ENCODE measurements at places on chromosomes 2 and 18.

- no peak for DNase-seq
Measured at GRCh38 chr18:66575263-66575662, 28.6 kb downstream of the CDH19 start.

DNA sequence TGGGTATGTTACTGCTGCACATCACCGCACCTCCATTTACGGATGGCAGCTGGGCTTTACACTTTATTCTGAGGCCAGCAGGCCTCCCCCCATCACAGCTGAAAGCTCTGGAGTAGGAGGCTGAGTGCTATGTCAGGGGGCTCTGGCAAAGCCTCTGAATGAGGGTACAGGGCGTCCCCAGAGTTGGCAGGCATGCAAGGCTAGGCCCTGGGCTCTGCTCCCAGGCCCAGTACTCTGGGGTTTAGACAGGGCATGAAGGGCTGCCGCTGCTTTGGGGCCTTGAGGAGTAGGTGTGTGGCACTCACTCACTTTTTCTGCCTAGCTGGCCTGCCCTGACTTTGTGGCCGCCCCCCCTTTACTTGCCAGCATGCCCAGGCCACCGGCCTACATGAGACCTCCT is 90.8 kb downstream of the WDSUB1 start:
- no peak for DNase-seq

DNA sequence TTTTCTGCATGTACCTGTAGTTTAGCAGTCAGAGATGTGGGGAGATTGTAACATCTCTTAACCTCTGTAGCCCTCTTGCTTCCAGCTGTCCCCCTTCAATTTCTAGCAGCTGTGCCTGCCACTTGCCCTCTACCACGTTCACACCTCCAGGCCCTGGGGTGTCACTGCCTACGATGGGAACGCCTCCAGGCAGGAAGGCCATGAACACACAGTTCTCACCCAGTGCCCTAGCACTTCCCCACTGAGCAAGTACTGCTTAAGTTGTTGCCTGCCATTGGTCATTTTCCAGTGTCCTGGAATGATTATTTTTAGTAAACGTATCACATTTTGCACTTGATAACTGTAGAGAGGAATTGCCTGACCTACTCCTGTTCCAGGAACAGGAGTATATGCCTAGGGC is 77.1 kb upstream of the B3GNT7 start:
- no peak for DNase-seq

DNA sequence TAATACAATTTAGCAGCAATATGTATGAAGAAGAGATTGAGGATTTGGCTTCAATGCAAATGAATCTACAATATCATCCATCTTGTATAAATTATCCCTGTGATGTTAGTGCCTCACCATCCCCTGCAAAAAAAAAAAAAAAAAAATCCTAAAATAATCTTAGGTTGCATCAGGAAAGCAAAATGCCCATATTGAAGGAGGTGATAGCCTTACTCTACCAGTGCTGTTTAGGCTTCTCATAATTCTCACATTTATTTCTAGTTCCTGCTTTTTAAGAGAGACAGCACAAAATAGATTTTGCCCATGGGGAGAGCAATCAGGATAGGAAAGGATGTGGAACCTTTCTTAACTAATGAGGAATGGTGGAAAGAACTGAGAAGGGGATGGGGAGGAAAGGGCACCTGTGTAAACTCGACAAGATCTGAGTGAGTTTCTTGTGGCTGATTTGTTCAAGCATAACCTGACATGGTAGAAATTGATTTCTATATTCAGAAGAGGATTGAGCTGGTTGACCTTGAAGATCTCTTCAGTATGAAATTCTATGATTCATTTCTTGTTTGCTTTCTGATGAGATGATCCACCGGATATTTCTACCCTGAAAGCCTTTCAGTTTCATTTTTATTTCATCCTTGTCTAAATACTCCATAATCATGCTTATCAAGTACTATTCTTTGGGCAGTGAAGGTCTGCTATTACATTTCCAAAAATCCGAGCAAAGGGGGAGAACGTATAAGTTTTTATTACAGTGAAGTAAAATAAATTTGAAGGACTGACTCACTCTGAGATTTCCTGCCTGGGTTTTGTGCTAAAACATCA is 391.2 kb downstream of the PTPRM start:
- DNase-seq = no peak

DNA sequence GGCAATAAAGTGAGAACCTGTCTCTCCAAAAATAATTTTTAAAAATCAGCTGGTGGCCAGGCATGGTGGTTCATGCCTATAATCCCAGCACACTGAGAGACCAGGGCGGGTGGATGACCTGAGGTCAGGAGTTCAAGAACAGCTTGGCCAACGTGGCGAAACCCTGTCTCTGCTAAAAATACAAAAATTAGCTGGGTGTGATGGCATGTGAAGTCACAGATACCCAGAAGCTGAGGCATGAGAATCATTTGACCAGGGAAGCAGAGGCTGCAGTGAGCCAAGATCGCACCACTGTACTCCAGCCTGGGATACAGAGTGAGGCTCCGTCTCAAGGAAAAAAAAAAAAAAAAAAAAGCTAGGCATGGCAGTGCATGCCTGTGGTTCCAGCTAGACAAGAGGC is 7.4 kb upstream of the GPR75 start:
- DNase-seq = no peak
